Stimulated activated CD8-positive, alpha-beta memory T cell treated with anti-CD3 and anti-CD28 coated beads, Interleukin-4, amount 100 ng/mL, for 1 hour (primary cell): ENCODE measurements at places on chromosomes 12 and 14.

DNA sequence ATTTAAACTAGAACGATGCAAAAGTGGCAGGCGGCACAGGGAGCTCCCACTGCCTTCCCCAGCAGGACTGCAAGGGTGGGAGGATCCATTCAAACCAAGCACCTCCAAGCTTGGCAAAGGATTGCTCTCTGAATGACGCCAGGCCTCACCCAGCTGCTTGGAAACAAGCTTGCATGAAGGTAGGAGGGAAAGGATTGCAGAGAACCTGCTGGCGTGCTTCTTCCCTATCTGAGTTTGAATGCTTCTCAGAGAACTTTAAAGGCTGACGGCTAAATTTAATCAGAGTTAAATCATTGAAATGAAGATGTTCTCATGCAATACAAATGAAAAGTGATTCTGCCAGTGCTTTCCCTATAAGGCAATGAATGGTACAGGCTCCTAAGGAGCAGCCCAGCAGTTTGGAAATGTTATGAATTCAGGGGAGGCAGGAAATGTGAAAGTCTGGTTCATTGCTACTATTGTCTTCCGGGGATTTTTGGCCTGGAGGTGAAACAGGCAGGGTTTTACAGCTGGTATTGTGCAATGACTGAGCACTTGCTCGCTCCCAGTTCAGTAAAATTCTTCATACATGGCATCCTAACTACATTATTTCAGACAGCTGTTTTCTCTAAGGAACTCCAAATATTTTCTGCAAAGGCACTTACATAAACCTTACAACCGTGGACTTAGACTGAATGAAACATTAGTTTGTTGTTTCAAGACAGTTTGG lies 31.9 kb upstream of the DUSP6 start:
- no peak for DNase-seq

- DNase-seq = no peak
Measured at GRCh38 chr14:34075042-34075744, 124.3 kb upstream of the EGLN3 start.

- no peak for DNase-seq
Measured at GRCh38 chr12:89383235-89384049, 31.1 kb upstream of the DUSP6 start.

DNA sequence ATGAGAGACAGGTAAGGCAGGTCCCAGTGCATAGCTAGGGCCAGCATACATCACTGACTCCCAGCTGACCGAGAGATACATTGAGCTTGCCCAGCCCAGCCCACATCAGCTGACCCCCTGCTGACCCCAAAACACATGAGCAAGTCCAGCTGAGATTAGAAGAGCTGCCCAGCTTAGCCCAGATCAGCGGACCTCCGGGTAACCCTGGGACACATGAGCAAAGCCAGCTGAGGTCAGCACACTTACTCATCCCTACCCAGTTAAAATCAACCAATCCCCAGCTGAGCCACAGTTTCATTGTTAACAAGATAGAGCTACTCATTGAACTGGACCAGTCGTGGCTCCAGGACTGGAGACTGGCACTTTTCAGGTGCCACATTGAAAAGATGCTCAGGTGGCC lies 21.8 kb upstream of the FBXO34 start:
- DNase-seq = no peak

GRCh38 chr14:44736326-44736725 lies 225.4 kb downstream of the KLHL28 start:
- DNase-seq = no peak

DNA sequence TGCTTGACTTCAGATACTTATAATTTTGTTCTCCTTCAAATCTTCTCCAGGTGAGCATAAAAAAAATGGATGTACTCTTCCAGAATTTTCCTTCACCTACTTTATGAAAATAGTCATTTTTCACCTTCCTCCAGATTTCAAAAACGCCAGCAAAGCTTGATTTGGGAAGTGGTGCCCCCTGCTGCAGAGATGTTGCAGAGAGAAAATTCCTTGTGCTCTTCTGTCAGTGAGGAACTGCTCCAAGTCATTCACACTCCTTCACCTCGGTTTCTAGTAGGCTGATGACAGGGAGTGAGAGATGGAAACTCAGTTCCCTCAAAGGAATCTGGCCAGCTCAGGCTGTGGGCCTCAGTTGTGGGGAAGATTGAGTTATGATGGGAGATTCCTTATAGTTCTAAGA lies 24.2 kb upstream of the RNASE3 start:
- no peak for DNase-seq

- DNase-seq = no peak
Measured at GRCh38 chr14:105145381-105146180, 23.0 kb downstream of the JAG2 start.

DNA sequence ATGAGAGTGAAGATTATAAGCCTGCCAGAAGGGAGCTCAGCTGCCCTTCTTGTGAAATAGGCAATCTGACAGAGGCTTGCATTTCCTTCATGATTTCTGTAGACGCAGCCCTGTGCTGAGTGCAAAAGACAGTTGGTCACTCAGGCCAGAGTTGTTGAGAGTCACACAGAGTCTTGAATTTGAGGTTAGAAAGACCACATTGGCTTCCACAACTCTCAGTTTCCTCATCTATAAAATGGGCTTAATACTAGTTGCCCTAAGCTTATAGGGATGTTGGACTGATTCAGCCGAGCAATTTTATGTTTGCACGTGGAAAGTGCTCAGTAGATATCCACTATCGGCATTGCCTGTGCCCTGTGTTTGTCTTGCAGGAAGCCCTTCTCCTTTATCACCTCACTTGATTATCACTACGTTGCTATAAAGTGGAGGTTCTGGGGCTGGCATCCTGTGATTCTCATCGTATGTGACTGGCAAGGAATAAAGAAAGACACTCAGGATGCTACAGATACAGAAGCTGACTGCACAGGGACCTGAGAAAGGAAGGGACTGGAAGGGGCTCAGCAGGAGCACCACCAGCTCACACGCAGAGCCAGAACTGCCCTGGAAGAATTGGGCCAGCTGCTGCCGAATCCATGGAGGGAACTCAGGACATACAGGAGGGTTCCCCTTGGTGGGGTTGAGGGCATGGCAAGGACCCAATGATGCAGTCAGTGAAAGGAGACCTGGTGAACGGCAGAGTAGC lies 19.8 kb upstream of the SERPINA4 start:
- DNase-seq = no peak

- no peak for DNase-seq
Measured at GRCh38 chr12:77572371-77572770, 258.3 kb upstream of the NAV3 start.
